ENCODE measurements at places on chromosomes 5 and 9.

- no peak for DNase-seq
These were observed 24.3 kb upstream of the TEX10 start for GRCh38 chr9:100377015-100377414.

- no peak for DNase-seq
These were observed 7.6 kb downstream of the HACD4 start for GRCh38 chr9:21023861-21024260.

GRCh38 chr5:123474228-123474627, 37.7 kb upstream of the CSNK1G3 start:
- DNase-seq = no peak

DNA sequence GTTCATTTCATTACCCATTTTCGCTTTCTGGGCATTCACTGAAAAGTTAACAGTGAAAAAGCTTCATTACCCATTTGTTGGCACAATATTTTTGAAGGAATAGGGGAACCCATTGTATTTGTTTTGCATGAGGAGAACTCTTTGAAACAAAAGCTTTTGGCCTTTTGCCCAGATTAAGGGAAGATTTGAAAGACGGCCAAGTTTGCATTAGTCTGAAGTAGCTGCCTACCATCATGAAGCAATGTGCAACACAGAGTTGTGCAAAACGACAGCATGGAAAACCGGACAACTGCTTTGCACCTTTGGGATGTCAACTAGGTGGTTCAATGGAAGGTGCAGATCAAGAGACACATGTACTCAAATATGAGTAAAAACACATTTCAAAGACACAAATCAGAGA, 84.9 kb downstream of the TRPM3 start:
- DNase-seq = no peak

DNA sequence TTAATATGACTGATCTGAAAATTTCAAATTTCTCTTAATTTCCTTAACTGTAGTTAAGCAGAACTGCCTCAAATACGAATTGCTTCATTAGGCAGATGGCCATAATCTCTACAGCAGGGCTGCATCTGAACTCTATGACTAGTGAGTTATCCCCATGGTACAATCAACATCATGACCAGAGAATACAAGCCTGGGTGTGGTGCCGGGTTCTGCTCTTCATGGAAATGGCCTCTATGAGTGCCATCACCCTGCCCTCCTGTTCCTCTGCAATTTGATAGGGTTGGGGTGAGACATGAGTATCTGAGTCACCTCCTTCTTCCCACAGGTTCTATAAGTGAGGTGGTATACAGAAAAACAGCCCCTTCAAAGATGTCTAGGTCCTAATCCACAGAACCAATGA, 235.9 kb downstream of the AP3B1 start:
- no peak for DNase-seq

GRCh38 chr5:32276173-32276853, 36.4 kb downstream of the MTMR12 start:
- DNase-seq = no peak

GRCh38 chr9:137021979-137022661, 5.9 kb downstream of the ABCA2 start:
- peak; percentile 37 for DNase-seq

GRCh38 chr9:93906195-93906880, 48.8 kb downstream of the BARX1 start:
- no peak for DNase-seq

GRCh38 chr5:141637767-141638419, 1.1 kb downstream of the RELL2 start:
- DNase-seq = peak; percentile 23

DNA sequence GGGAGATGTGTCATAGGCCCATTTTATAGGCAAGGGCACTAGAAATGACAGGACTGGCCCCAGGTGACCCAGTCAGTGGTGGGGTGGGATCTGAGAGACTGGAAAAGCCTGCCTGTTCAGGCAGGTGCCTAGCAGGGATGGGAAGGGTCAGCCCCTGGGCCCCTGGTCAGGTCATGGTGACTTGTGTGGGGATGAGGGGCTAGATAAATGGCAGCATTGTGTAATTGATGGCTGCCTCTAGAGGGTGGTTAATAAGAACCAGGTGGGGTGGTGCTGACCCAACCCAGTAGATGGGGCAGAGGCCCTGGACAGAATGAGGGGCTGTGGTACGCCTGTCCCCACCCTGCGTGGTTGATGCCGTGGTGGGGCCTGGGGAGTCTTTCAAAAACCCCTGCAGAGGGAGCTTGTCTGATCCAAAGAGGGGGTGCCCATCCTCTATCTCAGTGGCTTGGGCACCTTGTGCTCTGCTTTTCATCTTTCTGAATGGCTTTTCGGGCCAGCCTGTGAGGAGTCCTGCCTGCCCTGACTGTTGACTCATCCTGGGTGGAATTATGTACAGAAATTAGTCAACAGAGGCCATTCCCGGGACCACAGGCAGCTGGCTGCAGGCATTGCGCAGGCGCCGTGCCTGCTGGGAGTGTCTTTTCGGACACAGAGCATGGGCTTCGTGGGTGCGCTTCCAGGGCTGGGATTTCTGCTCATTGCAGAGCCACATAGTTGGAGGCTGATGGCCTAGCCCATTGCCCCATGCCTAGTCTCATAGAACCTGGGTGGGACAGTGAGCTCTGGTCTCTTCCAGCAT, 93.6 kb upstream of the PITX1 start:
- DNase-seq = no peak

DNA sequence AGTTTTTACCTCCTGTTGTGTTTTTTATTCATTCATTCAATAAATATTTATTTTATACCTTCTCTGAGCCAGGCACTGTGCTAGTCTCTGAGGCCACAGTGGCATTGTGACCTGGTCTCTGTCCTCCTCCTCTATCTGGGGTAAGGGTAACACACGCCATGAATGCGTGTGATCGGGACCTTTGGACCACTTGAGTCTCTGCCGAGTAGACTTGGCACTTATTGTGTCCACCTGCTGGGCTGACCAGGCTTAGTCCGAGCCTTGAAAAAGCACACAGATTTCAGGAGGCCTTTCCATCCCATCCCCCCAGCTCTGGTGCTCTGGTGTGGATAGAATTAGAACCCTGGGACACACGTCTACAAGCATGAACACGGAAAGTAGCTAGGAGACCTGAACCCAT, 58.7 kb downstream of the ERGIC1 start:
- DNase-seq = no peak

GRCh38 chr9:6006749-6007057, 8.7 kb downstream of the RANBP6 start:
- no peak for DNase-seq

GRCh38 chr5:96963267-96963666, 27.4 kb downstream of the LNPEP start:
- DNase-seq = no peak

All from stimulated activated CD8-positive, alpha-beta memory T cell treated with anti-CD3 and anti-CD28 coated beads, Interleukin-15, amount 100 ng/mL, for 24 hours (primary cell).